ENCODE measurements at places on chromosomes 1 and 21.

- no peak for DNase-seq
Observed at GRCh38 chr1:8318436-8318835, 522 bp downstream of the SLC45A1 start.

DNA sequence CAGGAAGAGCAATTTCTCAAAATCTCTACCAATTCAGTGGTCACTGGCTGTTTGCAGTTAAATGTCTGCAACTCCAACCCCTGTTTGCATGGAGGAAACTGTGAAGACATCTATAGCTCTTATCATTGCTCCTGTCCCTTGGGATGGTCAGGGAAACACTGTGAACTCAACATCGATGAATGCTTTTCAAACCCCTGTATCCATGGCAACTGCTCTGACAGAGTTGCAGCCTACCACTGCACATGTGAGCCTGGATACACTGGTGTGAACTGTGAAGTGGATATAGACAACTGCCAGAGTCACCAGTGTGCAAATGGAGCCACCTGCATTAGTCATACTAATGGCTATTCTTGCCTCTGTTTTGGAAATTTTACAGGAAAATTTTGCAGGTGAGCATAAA is 167.2 kb downstream of the CRB1 start:
- DNase-seq, result no peak

DNA sequence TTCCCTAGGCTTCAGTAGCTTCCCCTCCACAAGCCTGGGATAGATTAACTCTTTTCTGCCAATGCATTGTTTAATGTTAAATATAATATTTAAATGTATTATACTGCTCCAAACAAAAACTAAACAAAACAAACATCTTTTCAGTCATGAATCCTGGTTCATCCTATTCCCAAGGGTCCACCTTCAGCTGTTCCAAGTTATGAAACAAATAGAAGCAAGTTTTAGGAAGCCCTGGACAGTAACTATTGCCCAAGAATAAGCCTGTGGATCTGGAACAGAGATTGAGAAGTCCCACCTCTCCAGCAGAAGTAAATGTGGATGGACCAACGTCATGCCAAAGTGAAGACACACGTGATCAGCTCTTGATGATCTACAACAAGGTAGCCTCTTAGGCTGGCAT is 408.1 kb downstream of the SETD4 start:
- no peak for DNase-seq

DNA sequence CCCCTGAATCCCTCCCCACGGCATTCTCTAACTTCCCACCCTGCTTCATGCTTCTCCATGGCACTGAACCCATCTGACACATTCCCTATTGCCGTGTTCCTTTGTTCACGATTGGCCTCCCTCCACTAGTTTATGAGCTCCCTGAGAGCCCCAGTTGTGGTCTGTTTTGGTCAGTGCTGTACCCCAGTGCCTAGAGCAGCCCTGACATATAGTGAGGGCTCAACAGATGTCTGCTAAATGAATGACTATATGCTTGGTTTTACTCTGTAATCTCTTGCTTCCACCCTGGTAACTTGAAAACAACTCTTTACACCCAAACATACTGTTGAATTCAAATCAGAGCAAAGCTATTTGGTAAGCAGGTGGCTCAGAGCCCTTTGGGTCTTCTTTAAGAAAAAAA is 171.1 kb upstream of the EDN2 start:
- no peak for DNase-seq

All from activated T-cell treated with anti-CD3 and anti-CD28 coated beads for 1 hour (primary cell).